ENCODE measurements at places on chromosomes 13 and 19.

DNA sequence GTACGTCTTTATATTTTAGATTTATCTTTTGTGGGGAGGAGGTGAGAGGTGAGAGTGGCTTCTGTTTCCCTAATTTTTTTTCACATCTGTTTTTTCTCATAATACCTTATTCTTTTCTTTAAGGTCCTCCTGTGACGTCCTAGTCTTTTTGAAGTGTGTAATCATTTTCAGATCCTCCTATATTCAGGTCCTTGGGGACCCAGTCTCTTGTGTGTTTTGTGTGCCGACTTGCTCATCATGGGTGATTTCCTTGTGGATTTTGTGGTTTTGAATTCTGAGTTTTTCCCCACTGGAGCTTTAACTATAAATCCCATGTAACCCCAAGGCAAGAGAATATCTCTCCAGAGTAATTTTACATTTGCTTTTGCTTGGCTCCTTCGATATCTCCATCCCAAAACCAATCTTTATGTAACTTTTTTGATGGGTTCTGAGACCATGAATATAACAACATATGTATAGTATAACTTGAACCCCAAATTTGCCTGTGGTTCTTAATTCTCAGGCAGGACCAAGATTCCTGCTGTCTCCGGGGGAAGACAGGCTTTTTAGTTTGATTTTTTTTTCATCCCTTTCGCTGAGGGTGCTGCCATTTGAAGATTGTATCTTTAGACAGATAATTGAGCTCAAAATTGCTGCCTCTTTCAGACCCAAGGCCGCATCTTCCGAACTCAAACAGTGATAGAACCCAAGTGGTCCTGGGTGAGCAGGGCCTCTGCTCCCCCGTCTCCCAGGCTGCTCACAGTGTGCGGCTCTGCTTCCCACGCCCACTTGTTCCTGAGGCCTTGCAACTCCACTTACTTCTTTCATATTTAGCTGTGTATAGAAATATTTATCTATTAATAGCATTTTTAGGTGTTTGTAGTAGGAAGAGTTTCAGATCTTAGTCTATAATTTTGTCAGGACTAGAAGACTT lies 59.1 kb upstream of the GPR183 start:
- DNase-seq: no peak

DNA sequence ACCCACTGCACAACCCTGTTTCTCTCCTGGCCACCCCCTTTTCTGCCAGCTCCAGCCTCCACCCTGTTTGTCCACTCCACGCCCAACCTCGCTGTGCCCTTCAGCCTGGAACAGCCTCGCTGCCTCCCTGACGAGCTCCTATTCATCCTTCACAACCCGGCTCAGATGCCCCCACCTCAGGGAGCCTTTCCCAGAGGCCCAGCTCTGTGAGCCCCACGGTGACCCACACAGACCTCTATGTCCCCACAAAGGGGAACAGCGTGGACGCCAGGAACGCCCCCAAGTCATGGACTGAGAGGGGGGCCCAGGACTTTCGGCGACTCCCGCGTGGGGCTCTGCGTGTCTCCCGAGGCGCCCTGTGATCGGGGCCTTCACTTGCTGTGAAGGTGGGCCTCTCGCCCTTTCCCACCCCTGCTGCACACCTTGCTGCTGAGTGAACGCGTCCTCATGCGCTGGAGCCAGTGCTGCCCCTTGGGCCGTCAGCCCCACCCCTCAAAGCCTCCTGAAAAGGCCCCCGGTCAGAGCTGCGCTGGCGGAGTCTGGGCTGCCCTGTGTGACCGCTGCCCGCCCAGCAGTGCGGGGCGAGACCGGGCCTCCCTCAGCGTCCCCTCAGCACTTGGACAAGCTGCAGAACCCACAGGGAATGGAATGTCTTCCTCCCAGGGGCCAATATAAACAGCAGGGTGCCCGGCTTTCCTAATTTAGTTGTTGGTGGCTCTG lies 40.0 kb downstream of the ADPRHL1 start:
- DNase-seq: no peak

DNA sequence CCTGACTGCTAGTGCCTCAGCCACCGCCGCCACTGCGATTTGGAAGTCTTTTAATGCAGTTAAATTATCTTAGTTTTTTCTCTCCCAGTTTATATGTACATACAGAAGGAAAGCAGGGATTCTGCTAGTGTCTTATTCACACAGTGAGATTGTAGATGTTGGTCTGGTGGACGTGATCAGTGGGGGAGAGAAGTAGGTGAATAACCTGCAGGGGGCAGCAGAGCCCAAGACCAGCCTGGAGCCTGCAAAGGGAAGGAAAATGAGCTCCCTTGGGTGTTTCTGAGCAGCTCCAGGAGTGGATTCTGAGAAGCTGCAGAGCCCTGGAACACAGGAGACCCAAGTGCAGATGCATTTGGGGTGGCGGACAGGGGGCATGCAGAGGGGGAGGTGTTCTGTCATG lies 26.3 kb downstream of the ZNF844 start:
- DNase-seq: peak; percentile 50

- no peak for DNase-seq
These were observed 191.8 kb upstream of the NBEA start for GRCh38 chr13:34750078-34750931.

DNA sequence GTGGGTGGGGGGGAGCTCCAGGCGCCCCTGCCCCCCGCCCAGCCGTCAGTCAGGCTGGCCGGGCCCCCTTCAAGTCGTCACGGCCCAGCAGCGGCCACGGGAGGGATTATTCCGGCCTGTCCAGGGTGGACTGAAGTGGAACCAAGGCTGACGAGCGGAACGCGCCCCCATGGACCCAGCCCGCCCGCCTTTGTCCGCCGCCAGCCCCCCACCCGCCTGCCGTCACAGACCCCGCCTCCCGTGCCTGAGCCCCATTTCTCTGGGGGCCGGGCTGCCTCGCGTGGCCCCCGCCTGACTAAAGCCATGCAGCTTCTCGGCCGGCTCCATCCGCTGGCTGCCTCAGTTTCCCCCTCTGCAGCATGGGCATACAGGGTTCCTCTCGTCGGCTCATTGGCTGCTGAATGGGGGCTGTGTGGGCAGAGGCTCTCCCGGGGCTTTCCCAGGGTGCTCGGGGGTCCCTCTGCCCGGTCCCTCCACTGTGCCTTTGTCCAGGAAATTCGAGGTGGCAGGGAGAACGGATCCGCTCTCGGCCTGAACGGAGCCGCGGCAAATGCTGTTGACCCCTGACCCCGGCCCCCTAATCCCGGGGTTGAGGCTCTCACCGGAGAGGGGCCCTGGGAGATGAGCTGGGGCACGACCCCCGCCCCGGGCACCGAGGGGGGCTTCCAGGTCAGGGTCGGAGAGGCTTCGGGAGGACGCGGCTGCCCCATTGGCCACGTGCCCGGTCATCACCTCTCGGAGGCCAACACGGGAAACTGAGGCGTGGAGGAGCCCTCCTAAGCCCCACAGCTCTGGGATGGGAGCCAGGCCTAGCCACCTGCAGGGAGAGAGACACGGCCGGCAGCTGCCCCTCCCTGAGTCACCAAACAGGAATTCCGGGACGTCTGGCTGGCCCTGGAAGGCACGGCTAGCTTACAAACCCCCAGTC lies 27.4 kb downstream of the EFNA2 start:
- no peak for DNase-seq
